Hypothalamus (tissue), 51 donors: ENCODE measurements at places on chromosomes 6 and 20.

GRCh38 chr20:14991023-14991422, 653.6 kb upstream of the FLRT3 start:
- DNase-seq: no peak

GRCh38 chr6:127581576-127581975, 4.6 kb downstream of the C6orf58 start:
- DNase-seq: no peak

DNA sequence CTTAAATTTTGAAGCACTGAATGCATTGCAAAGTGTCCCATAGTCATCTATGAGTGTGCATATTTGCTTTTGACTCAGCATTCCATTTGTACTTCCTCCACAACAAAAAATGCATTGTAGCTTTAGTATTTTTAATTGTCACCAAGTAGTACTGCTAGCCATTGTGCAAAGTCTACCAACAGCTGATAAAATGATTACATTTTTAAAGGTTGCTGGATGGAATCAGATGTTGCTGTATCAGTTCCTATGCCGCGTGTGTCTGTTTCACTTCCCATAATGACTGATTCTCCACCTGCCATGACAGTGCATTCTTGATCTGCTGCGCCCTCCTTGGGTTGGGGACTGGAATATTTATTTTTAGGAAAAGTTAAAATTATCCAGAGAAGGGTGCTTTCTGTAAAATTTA, 41.2 kb downstream of the SLX4IP start:
- DNase-seq: no peak

GRCh38 chr6:18973251-18973650, 586.1 kb downstream of the RNF144B start:
- no peak for DNase-seq

GRCh38 chr20:11957911-11958310, 40.2 kb downstream of the BTBD3 start:
- DNase-seq: no peak

GRCh38 chr6:143099647-143100046, 39.0 kb downstream of the AIG1 start:
- DNase-seq: no peak
